Endodermal cell (in vitro differentiated cells): ENCODE measurements at places on chromosomes 1 and 21. TPM values are rescaled to one million over a fixed set of nuclear protein-coding genes. Genes with fewer than 3 reads are reported as not detected.
A peak's percentile ranks its signal among the peaks of the same experiment; 100 is the strongest.

DNA sequence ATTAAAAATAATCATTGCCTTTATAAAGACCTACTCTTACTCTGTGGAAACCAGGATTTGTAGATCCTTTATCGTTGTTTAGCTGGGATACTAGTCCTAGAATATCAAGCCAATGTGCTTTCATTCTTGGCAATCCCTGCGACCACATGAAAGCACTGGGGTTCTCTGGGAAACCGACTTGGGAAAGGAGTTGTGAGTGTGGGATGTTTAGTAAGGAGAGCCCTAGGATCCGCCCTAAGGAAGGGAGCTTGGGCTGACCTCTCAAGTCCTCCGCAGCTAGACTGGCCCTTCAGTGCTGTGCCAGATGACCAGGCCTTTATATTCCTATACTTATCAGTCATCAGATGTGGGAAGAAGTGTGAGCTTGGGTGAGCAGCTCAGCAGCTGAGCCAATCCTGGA is 5.2 kb upstream of the KRTAP19-8 start:
- DNase-seq, result no peak

DNA sequence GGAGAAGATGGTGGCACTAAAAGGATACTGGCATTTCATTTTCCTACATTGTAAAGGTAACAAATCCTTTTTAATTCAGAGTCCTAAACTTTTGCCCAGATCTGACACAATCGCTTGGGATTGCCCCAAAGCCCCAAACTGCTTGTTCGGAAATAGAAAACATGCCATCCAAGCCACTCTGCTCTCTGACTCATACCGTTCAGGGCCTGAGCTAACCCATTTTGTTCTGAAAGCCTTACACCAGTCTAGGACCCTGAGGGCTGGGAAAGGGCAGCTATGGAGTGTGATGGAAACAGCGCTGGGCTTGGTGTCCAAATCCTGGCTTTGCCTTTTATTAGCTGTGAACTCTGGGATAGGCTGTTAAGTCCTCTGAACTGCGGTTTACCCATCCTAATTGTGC is 159.4 kb upstream of the UBE2U start:
- DNase-seq, result no peak

GRCh38 chr1:20124456-20125057 is 5.2 kb upstream of the PLA2G2D start:
- DNase-seq, result no peak

- DNase-seq, result no peak
These were observed 6.3 kb downstream of the MAGI3 start for GRCh38 chr1:113396585-113396984.

GRCh38 chr1:28258628-28259251 is 578 bp upstream of the SESN2 start:
- no peak for DNase-seq

- no peak for DNase-seq
These were observed 259.3 kb downstream of the SRGAP2C start for GRCh38 chr1:121444096-121444495.

DNA sequence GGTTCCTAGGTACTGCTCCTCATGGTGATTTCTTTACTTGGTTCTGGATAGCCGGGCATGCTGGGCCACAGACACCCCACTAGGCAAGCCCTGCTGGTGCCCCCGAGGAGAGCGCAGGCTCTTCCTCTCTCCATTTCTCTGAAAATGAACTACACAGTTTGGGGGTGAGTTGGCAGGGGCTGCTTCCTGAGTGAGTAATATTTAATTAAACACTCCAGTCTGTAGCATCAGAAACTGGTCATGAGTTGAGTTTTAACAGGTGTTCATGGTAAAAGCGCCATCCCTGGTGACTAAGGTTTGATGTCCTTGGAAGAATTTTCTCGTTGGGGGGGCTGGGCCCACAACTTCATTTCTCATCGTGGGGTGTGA is 1.7 kb downstream of the SPSB1 start:
- DNase-seq, result no peak

DNA sequence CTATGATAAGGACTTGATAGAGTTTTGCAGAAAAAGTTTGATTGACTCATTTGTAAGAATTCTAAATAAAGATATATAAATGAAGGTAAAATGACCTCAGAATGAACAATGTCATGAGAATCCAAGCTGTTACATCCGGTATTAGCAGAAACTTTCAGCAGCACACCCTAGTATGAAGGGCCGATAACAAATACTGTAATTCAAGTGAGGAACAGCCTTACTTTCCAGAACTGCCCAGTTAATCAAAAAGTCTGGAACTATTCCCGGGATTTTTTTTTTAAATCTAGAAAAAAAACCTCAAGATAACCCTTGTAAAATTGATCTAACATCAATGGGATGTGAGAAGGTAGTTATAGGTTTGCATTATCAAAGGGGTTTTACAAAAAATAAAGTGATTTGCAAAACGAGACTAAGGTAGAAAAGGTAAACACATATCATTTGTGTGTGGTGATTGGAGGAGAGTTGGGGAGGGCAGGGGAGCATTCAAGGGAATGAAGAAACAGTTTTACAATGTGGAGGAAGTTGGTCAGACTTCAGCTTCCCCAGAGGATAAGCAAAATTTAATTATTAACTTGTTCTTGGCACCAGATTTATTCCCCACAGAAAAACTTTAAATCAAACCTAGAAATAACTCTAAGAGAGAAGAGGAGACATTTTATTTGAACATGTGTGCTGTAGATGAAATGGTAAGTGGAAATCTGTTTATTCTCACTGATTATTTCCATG is 75.9 kb upstream of the VCAM1 start:
- DNase-seq, result no peak

DNA sequence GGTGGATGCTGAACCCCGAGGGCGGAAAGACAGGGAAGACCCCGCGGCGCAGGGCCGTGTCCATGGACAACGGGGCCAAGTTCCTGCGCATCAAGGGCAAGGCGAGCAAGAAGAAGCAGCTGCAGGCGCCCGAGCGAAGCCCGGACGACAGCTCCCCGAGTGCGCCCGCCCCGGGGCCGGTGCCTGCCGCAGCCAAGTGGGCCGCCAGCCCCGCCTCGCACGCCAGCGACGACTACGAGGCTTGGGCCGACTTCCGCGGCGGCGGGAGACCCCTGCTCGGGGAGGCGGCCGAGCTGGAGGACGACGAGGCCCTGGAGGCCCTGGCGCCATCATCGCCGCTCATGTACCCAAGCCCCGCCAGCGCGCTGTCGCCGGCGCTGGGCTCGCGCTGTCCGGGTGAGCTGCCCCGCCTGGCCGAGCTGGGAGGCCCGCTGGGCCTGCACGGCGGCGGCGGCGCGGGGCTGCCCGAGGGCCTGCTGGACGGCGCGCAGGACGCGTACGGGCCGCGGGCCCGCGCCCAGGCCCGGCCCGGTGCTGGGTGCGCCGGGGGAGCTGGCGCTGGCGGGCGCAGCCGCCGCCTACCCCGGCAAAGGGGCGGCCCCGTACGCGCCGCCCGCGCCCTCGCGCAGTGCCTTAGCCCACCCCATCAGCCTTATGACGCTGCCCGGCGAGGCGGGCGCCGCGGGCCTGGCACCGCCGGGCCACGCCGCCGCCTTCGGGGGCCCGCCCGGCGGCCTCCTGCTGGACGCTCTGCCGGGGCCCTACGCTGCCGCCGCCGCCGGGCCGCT is 20.7 kb downstream of the FOXO6 start:
- peak; percentile 79 for DNase-seq

DNA sequence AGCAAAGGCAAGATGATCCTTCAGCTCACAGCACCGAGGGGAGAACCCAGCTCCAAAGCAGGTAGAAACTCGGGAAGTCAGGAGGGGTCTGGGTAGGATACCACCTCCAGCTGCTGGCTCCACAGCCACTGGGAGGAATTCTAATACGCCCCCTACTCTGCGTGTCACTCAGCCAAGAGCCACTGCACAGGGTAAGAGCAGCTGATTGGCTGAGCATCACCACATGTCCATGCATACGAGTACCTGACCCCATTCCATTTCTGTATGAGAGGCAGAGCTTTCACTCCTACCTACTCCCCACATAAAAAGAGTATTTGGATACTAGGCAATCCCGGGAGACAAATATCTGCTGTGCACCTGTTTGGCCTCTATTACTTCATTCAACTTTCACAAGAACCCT is 121.4 kb downstream of the RRAGC start:
- no peak for DNase-seq

- DNase-seq, result no peak
These were observed 107.4 kb downstream of the LYST start for GRCh38 chr1:235759336-235759735.

Gene CRNN
- total RNA-seq, result not detected in 2 replicates

Gene VPS72
- total RNA-seq, result 66.7 to 103 TPM (median 95.5 TPM) in 3 replicates

Gene SPRR2E
- not detected in 3 replicates for total RNA-seq

Gene NUAK2
- total RNA-seq, result 13.1 and 13.4 TPM in 2 replicates

Gene FABP3
- total RNA-seq, result 3.0 and 3.5 TPM in 2 replicates
